ENCODE measurements at places on chromosomes 13 and 19. TPM values are rescaled to one million over a fixed set of nuclear protein-coding genes. Genes with fewer than 3 reads are reported as not detected.

Gene NXNL1
- not detected for total RNA-seq

Gene APOC4
- not detected for total RNA-seq

Gene KLK2
- not detected for total RNA-seq

Gene TICAM1
- total RNA-seq, result 19.2 TPM

Gene CPB2
- total RNA-seq, result not detected

Gene HTR2A
- total RNA-seq, result not detected

Gene MRPL4
- total RNA-seq, result 98.7 TPM

Gene OR7C1
- total RNA-seq, result not detected

Gene FAM124A
- total RNA-seq, result 0.48 TPM

Gene ZNF98
- total RNA-seq, result 3.0 TPM

Gene NHLRC3
- total RNA-seq, result 17.8 TPM

Gene ZNF441
- 5.1 TPM for total RNA-seq

Gene ZNF221
- total RNA-seq, result 6.1 TPM

Gene ZNF569
- 5.0 TPM for total RNA-seq

Gene GPR12
- not detected for total RNA-seq

Gene RNF6
- total RNA-seq, result 39.8 TPM

Gene PTH2
- not detected for total RNA-seq

Gene ZNF763
- 1.3 TPM for total RNA-seq

Gene PRKACA
- total RNA-seq, result 44.5 TPM

Gene EMP3
- 32.5 TPM for total RNA-seq

Gene ATXN8OS
- total RNA-seq, result not detected

Gene CCDC106
- 12.0 TPM for total RNA-seq

Gene PTGIR
- total RNA-seq, result 0.48 TPM

Gene GIPC1
- total RNA-seq, result 222 TPM

Gene ANGPTL8
- not detected for total RNA-seq

Gene MTRF1
- total RNA-seq, result 8.5 TPM

Gene HIF3A
- total RNA-seq, result 0.42 TPM

Gene ICAM4
- not detected for total RNA-seq

Gene NLRP9
- total RNA-seq, result not detected

Gene RASAL3
- total RNA-seq, result not detected

Gene SYNGR4
- total RNA-seq, result 0.25 TPM

Gene ZNF578
- total RNA-seq, result 4.0 TPM

Gene CNFN
- total RNA-seq, result not detected

Gene TEX29
- not detected for total RNA-seq

Gene ENOX1
- 1.5 TPM for total RNA-seq

Gene SELENOV
- 0.42 TPM for total RNA-seq

Gene ZNF224
- 8.2 TPM for total RNA-seq

Gene IFNL1
- total RNA-seq, result not detected

Gene LGALS4
- not detected for total RNA-seq

Gene MEIOSIN
- not detected for total RNA-seq

Gene IFT88
- total RNA-seq, result 12.2 TPM

Gene ZNF296
- total RNA-seq, result 1.1 TPM

Gene BLOC1S3
- total RNA-seq, result 25.0 TPM
